ENCODE measurements at places on chromosomes 3 and 15.

- DNase-seq, result no peak
Observed at GRCh38 chr15:88069561-88069960, 187.0 kb downstream of the NTRK3 start.

DNA sequence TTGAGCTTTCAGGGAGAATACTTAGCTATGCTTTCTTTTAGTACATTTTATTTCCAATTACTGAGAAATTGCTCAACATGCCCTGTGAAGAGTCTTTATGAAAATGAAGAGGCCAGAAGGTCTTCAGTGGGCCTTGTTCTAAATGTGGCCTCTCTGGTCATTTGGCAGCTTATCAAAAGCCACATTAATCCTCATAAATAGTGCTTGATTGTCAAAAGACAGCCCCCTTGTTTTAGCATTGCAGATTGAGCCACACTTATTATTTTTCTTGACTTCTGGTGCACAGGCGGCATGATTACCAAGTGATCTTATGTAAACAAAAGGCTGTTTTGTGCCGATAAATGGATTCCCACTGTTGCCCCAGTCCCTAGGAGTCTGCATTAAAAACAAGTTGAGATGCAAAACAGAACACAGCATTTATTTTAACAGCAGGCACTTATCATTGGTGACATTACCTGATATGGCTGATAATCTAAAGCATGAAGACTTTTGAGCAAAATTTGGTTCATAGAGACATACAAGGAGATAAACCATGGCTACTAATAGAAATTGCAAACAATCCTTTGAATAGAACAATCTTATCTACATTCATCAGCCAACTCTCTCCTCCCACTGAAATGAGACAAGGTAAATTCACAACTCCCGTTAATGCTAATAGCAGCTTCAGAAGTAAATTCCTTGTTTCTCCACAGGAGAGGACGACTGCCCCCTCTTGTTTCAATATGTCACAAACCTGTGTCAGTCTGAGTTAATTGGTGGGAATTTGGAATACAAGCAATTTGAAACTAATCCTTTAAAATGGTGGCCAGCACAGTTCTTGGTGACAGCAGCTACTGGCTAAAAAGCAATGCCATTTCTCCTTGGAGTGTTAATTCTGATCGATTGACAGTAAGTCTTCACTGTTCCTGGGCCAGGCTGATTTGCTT is 194.3 kb downstream of the NSUN3 start:
- no peak for DNase-seq

DNA sequence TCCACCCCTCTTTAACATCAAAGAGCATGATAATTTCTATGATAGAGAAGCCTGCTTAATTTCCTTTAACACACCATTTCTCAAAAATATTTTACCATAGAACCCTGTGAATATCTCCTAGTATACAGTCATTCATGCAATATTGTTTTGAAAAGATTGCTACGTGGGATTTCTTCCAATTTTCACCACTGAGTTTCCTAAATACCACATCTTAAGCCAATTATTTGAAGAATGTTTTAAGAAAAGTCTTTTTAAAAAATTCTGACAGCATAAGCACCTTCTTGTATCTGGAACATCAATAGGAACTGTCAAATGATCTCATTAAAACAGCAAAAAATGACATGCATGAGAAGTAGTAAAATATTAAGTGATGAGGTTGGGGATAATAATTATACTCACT is 1126.7 kb downstream of the TUSC7 start:
- DNase-seq, result no peak

- DNase-seq, result no peak
Observed at GRCh38 chr15:35746121-35746520, 200.2 kb upstream of the DPH6 start.

- DNase-seq, result no peak
Observed at GRCh38 chr15:85407421-85408269, 27.2 kb downstream of the AKAP13 start.

DNA sequence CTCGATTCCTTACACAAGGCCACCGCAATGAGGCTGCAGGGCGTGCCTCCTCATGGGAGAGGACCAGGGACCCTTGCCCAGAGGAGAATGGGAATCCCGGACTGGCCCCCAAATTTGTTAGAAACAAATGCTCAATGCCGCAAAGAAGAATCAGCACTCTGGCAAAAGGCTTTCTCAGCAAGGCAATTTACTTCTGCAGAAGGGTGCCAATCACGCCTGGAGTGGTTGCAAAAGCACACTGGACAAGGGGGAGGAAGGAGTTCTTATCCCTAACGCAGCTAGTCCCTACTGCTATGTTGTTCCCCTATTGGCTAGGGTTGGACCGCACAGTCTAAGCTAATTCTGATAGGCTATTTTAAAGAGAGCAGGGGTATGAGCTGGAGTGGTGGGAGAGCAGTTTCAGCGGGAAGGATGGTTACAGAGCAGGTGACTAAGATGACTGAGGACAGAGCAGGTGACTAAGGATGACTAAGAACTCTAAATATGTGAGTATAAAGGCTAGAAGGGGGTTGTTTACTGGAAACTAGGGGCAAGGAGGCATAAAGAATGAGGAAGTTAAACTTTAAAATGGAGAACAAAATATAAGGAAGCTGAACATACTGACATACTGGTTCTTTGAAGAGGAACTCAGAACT is 48.5 kb downstream of the KATNBL1 start:
- no peak for DNase-seq

DNA sequence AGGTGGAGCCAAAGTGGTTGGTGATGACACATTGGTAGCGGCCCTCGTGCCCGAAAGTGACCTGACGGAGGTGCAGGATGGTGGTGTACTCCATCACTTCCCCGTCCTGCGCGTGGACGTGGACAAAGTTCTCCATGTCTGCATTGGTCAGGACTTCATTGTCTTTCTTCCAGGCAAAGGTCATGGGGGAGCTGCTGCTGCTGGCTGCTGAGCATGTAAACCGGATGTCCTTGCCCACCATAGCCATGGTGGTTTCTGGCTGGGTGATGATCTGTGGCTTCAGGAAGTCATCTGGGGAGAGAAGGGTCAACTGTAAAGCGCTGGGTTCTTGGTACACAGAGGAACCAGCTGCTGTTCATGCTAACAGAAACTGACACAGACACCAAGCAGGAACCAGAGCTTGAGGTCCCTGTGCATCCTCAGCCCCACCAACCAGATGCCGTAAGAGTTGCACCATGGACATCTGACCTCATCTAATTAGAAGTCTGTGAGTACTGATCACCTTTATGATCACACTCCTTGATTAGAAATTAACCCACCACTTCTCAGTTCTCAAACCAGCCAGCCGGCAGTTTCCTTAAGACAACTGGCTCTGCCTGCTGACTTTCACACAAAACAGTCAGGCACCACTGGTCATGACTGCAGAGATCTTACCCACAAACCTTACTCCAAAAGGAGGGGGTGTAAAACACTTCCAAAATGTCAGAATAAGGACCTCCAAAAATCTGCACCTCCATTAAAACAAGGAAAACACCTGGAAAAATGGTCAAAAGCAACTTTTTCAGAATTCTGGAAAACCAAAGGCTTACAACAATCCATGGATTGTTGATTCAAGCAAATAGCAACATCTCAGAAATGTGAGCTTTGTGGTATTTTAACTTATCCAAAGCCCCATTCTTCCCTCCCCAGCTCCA is 114.6 kb downstream of the LRIG1 start:
- no peak for DNase-seq

DNA sequence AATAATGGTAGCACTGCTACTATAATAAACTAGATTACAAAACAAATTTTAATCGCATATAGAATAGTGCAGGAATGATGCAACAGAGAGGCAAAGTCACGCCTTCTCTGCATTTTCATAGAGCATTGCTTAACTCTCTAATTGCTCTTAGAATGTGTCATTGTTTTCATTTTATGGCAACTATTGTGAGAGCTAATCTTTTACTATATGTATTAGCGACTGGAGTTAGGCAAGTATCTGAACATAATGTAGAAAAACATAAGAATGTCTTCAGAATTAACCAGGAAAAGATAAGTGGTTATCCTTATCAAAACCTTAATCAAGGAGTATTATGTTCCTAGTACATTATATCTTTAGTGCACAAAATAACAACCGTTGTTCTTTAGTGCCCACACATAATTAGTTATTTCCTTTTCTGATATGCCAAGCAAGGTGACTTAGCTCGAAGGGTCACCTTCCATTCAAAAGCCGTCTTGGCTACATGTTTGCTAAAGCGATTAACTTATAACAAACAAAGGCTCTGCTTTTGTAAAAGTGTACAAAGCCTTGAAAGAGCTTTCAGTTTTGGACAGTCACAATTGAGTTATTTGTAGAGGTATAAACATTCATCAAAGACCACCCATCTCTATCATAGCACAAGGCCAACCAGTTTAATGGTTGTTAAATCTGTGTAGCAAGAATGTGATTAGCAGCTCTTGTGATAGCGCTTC is 1328.9 kb downstream of the ROBO2 start:
- no peak for DNase-seq

DNA sequence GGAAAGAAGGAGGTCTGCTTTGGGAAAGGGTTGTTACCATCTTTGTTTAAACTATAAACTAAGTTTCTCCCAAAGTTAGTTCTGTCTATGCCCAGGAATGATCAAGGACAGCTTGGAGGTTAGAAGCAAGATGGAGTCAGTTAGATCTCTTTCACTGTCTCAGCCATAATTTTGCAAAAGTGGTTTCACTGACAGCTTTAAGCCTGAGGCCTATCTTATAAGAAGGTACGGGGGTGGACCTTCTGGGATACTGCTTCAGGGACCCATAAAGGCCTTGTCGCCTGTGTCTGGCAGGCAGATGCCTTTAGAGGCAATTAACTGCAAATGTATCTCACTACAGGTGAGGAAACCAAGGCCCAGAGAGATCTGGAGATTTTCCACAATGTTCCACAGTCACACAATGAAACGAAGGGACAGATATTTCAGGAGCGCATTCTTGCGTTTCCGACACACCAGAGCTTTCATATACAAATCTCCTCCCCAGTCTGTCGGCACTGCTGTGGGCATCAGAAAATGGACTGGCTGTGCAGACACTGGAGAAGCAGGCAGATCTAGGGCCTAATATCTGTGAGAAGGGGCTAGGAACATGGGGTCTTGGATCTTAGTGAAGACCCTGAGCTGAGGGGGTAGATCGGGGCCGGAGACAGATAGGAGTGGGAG is 169.5 kb upstream of the SMAD3 start:
- no peak for DNase-seq

GRCh38 chr15:45084163-45084562 is 29.8 kb downstream of the DUOX2 start:
- DNase-seq, result no peak

DNA sequence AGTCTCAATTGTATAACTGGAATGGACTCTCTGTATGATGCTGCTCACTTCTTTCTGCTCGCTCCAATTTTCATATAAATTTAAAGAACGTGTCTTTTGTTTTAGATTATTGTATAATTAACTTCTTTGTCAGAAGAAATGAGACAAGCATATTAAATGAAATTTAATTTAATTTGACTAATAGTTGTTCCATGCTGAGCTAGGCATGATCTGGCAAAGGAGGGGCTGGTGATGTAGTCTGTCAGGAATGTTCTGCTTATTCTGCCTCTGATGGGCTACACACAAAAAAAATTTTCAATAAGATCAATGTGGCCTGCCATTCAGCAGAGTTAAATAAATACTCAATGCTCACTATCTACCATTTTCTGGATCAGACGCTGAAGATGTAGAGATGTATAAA is 208.4 kb upstream of the CD96 start:
- DNase-seq, result no peak

DNA sequence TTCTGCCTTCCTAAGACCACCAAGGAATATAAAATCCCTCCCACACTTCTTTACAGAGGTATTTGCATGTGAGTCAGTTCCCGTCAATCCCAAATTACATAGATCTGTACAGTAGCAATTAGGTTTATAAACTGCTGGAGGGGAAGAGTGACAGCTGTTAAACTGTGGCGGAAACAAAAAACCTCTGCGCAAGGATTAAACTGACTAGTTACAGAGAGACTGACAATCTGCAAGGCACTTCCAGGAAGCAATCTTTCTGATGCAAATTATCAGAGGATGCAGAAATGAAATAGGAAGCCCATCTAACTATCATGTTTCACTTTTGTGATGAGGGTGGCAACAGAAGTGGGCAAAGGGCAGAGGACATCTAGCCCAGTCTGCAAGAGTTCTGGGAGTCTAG is 150.4 kb downstream of the RTP4 start:
- DNase-seq, result no peak

GRCh38 chr15:27341780-27342343 is 370.9 kb downstream of the GABRG3 start:
- DNase-seq, result no peak

GRCh38 chr15:70109978-70110377 is 12.3 kb upstream of the TLE3 start:
- DNase-seq, result no peak

GRCh38 chr15:39878406-39878785 is 41.7 kb downstream of the GPR176 start:
- DNase-seq, result no peak

DNA sequence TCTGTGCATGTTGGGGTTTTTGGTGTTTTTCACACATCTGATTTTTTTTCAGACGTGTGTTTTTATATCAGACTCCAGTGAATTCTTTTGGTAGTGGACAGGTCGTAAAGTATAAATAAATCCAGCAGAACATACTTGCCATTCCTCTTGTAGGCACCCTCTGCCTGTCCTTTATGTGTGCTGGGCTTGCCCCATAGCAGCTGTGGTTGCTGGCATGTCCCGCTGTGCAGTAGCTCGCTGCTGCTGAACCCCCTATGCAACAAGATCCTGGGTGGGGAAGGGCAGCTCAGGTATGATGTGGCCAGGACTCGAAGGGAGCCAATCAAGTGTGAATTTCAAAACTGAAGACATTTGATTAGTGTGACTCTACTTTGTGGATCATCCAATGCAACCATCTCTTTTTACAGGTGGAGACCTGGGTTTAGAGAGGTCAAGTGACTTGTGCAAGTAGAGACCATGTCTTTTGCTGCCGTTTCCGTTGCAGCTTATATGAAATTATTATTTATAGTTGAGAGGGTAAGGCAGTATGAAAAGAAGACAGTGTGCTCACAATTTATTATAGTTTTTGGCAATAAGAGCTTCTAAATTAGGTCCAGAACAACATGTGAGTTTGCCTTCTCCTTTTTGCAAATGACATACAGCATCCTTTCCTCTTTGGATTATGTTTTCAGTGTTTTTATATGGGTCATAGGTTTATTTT is 350.8 kb upstream of the C2CD4B start:
- DNase-seq, result no peak

GRCh38 chr3:195467641-195468390 is 25.0 kb upstream of the ACAP2 start:
- no peak for DNase-seq

DNA sequence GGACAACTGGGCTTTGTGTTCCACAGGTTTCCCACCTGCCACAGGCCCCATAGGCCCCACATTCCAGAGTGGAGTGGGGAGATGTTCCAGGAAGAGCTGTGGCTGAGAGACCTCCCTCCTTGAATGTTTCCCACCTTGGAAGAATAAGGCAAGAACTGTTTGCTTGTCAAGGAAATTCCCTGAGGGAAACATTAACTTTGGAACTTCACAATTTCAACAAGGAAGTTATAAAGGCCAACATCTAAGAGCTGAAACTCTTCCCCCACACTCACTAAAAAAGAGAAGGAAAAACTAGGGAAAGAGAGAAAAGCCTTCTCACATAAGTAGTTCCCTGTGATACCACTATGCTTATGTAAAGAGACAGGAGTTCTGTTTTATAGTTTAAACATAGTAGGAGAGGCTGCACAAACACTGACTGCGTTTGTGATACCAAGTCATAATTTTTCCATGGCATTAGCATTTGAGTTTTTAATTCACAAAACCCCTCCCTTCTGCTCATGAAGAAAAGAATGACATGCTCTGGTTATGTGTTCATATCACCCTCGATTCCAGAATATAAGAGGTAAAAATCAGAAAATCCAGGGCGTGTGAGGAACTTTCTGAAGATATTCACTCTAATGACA is 39.8 kb upstream of the SPRED1 start:
- DNase-seq, result no peak

GRCh38 chr3:133360476-133360875 is 39.4 kb upstream of the BFSP2 start:
- no peak for DNase-seq

GRCh38 chr3:142436951-142437585 is 10.8 kb downstream of the XRN1 start:
- DNase-seq, result no peak
